Fibroblast of skin of left quadriceps (primary cell): ENCODE measurements at places on chromosomes 7 and 10.
A peak's percentile ranks its signal among the peaks of the same experiment; 100 is the strongest.

DNA sequence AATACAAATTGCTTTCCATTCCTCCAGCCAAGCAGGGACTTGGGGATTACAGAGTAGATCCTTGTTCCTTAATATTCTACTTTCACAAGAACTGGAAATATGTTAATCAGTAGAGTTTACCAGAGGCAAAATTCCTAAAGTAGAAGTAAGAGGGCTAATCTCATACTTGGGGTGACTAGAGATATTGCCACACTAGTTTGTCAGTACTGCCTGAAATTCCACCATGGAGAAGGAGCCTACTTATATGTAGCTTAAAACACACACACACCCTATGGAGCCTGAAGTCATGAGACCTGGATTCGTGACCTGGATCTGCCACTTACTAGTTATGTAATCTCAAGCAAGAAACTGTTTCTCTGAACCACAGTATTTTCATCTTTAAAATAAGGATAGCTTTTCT, 33.9 kb downstream of the STRIP2 start:
- DNase-seq = no peak

- DNase-seq = no peak
Measured at GRCh38 chr7:139762886-139763285, 14.9 kb downstream of the HIPK2 start.

DNA sequence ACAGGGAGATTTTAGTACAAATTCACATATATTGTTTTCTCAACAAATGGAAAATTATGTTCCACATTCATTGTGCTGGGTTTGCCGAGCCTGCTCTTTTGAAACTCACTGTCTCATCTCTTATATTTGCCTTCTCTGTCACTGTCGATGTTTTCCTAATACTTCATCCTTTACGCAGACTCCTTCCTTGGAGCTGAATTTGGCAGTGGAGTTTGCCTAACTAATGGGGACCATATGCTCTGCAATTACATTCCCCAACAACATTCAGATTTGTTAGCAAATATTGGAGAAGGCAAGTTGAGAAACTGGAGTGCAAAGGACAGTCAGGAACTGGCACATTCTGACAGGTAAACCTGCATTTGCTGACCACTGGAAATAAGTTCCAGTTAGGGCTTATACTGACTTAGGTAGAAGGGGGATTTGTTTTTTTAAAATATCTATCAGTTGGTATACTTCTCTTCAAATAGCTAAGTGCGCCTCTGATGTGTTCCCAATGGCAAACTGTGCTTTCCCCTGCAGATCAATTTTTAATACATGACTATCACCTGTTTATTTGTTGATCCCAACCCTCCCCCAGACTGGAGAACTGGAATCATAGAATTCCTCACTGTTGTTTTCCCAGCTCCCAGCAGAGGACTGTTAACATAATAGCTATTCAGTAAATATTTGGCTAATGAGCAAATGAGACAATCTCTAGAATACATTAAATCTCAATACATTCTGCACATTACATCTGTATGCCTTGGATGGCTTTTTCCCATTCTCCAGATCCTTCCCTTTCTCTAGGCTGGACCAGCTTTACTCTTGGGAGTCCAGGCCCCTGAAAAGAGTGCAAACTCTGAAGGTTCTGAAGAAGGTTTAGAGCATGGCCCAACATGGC, 769.3 kb downstream of the KCNMA1 start:
- peak; percentile 54 for DNase-seq

- DNase-seq = no peak
Measured at GRCh38 chr10:56586461-56586891, 225.4 kb upstream of the ZWINT start.

DNA sequence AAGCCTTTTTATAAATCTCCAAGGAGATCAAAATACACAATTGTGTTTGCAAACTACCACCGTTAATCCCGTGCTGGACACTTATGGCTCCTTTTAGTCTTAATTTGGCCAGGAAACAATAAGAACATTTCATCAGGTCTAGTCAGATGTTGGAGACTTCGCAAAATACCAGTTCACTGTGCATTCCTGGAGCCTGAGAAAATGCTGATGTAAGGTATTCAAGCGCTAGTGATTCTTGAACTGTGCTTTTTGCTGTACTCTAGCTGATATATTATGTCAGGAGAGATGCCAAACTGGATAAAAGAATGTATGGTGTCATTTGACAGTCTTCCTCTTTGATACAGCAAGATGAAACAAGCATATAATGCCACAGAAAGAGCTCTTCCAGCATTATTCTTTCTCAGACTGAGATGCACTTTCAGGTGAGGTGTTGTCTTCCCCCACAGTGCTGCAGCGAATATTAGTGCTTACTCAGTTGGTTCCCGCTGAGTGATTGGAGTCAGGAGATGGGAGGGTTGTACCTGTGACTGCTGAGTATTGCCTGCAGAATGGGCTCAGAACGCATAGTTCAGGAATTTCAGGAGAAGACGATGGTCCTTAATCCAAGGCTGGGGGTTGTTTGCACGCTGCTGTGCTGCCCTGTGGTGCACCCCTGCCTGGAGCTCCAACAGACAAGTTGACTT, 59.2 kb downstream of the OGDH start:
- peak; percentile 66 for DNase-seq

DNA sequence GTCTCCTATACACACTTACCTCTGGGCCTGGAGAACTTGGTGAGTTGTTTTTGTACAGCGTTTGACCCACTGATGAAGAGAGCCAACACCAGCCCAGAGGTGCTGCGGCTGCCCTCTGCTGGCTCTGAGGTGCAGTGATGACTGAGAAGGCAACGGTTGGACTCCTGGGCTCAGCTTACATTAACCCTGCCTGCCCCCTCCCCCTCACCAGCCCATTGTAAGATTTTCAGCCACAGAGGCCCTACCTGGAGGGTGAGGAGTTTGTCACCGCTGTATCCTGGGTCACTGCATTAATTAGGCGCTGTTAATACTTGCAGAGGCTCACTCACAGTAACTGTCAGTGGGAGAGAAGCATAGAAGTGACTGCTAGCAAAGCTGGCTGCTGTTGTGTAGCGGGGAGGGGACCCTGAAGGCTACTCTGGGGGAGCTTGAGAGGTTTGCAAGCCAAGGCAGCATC, 19.0 kb upstream of the ANKRD2 start:
- DNase-seq = peak; percentile 38

DNA sequence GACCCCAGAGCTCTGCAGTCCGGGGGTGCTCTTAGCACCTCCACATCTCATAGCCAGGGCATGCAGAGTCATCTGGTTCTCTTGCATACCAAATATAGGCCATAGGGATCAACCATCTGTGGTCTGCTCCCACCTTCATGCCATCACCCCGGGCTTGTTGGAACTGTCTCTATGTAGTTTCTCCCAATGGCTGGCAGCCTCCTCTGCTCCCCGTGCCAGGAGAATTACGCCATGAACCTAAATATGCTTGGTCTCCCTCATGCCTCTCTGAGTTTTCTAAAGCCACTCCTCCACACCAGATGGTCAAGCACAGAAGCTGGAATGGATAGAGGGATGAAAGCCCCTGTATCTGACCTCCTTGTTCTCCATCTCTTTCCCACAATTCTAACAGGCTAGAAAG, 302.6 kb upstream of the MYO3A start:
- DNase-seq = no peak

- DNase-seq = no peak
Measured at GRCh38 chr10:13296476-13296875, 3.4 kb downstream of the PHYH start.

GRCh38 chr10:7773845-7774801, 13.7 kb downstream of the KIN start:
- no peak for DNase-seq

DNA sequence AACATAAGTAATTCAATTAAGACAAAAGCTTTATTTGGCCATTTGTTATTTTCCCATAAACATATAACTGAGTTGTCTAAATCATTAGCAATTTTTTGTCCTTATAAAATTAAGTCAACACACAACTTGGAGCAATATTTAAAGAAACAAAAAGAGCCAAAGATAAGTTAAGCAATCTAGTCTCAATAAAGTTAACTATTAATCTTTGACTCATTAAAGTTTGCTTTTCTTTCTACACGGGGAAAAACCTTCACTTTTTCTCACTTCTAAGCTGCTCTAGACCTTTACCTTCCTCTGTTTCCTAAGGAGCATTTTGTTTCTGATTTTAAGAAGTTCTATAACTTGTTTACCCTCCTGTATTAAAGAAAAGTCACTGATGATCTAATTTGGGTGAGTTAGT, 867.1 kb upstream of the PHF14 start:
- DNase-seq = no peak

- peak; percentile 67 for DNase-seq
Measured at GRCh38 chr7:40586197-40586596, 451.4 kb downstream of the SUGCT start.

GRCh38 chr7:42107484-42108240, 129.3 kb downstream of the GLI3 start:
- peak; percentile 55 for DNase-seq

DNA sequence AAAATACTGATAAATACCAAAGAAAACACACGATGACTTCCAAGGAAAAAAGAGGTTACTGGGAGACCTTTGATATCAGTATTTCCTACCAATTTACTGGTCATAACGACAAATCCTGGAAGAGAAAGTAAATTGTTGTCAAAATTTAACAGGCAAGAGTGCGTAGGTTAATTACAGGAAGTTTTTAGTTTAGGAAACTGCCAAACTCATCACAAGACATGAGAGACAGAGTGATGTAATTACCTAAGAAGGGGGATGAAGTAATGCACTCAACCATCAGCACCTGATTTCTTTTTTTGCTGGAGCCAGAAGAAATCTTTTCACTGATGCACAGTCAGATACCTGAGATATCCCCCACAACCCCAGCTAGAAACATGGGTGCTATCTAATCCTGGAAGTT, 16.8 kb downstream of the MACC1 start:
- no peak for DNase-seq

- DNase-seq = no peak
Measured at GRCh38 chr7:1012004-1012715, 29.2 kb downstream of the CYP2W1 start.

DNA sequence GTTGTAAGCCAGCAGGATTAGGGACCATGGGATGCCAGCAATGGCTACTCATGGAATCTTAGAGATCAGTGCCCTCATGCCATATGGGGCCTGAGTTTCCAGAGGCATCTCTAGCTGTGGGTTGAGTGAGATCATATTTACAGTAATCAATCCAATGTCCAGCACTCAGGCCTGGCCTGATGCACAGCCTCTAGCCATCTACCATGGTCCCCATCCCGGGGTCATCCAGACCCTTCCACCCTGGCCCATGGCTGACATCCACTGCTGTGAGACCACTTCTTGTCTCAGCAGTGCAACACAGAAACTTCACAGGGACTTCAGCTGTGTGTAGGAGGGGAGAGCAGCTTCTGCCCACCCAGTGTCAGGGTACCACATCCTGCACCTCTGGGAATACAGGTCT, 6.5 kb upstream of the ADCY1 start:
- no peak for DNase-seq

GRCh38 chr7:24201226-24201625, 82.8 kb upstream of the NPY start:
- DNase-seq = no peak

DNA sequence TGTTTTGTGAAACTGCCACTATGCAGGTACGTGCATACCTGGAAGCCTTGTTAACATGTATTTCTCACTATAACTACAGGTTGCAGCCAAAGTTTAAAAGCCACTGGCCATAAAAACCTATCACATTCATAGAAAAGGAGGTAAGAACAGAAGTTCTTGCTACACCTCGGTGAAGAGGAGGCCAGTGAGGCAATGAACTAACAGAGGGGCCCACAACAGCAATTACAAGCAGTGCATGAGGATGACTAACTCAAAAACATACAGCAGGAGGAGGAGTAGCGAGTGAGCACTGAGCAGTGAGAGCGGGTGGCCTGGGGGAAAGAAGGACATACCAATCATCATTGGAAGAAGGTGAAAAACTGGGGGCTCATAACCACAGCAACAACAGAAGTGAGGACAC, 51.6 kb downstream of the NUDCD3 start:
- no peak for DNase-seq

- no peak for DNase-seq
Measured at GRCh38 chr7:41003611-41003940, 699.3 kb downstream of the INHBA start.

DNA sequence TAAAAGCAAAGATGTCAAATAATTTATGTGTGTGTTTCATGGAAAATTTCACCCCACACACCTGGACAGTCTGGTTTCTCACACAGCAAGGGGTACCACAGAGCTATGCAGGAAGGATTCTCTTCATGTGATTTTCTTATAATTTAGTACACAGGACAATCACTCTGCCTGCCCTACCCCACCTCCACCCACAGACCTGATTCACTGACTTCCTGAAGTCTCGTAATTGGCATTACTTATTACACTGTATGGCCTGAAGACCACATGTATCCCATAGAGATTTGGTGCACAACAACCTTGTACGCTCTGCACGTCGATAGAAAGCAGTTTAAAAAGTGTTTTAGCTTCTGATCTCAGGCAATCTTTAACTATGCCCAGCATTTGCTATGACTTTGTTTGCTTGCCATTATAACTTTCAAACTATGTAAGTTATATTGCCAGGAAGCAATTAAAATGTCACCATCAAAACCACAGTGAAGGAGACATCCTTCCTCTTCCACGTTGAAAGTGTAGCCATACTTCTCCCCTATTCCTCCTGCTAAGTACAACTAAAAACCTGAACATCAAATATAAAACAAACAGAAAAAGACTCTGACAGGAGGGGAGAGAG, 279.4 kb upstream of the IMMP2L start:
- peak; percentile 47 for DNase-seq

- peak; percentile 76 for DNase-seq
Measured at GRCh38 chr7:135620980-135621850, 41.1 kb upstream of the STMP1 start.

- DNase-seq = no peak
Measured at GRCh38 chr10:121084675-121085070, 233.5 kb downstream of the WDR11 start.

DNA sequence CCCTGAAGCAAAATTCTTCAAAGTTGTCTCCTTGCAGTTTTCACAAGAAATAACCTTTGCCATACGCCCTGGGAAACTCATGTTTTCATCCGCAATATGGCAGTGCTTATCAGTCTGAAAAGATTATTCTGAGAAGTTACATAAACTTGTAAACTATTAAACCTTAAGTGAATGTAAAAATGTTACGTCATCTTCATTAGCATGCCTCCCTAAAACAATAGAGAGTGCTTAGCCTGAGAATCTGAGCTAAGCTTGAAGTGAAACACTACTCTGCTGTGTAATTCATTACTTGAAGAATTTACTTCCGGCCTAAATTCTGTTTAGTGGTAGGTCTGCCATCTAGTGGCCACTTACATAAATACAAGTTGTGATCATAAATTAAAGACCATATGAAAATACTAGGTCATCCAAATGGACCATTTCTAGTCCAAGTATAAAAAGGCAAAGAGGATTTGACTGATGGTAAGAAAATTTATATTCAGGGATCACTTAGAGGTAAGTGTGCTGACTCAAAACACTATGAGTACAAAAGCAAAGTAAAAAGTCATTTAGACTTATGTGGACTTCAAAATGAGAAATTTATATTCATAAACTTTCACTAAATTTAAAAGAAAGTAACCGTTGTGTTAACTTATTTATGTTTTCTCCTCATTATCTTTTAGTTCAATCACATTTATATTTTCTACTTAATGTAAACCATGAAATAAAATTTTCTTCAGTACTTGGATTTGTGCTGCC, 745.1 kb upstream of the LRRTM3 start:
- DNase-seq = peak; percentile 37
